AML-193 (cell line): ENCODE measurements at places on chromosomes 1 and 21.

- DNase-seq: no peak
Observed at GRCh38 chr1:117802531-117803257, 126.7 kb downstream of the GDAP2 start.

DNA sequence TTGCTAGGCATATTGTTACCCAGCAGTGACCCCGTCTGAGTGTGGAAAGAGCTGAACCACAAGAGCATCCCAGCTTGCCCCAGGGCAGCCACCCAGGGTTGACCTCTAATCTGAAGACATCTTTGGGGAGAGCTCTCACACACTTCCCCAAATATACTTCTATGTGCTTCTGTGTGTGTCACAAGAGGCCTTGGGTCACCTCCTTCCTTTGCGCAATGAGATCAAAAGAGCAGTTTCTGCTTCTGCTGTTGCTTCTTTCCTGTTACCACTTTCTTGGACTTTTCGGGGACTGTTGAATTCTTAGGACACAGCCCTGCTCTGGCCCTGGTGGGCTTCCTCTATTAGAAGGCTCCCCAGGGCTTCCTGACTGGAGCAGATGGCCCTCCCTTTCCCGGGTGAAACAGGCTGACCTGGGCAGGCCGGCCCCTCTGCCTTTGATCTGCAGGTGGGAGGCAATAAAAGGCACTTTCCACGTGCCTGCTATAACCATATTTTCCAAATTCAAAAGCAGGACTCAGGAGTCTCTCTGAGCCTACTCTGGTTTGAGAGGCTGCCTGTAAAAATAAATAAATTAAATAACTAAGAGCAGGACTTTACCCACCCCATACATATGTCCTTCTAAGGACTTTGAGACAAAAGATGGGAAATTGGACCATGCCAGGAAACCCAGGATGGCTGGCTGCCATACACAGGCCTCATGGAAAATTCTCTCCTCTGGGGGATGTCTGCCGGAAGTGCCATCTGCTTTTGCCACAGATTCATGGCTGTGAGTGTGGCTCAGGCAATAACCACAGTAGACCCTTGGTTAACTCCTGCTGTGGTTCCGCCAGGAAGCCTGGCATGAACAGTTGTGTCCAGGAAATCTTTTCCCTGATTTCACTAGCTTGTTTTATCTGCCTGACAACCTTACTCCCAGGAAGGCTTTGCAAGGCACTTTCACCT lies 28.3 kb upstream of the RCSD1 start:
- peak; percentile 99 for DNase-seq

DNA sequence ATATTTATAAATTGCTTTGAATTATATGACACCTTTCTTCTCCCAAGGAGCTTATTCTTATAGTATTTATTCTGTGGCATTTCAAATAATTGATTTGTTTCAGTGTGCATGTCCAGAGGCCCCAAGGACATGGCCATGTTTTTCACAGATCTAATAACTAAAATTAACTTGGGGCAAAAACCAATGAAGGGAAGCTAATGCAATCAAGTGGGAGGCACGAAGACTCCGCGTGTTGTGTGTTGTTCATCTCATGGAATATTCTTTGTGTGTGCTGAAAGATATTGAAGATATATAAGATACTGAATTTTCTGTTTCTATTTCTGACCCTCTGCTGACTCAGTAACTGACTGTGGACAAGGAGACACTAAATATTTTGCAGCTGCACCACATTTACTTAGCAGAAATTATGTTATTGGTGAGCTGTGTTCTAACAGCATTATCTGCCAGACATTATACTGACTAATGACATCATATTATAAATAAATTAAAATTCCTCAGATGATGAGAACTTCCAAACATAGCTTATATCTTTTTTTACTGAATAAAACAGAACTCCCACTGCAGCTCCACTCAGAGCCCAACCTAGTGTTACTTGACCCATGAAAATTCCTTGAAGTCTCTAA lies 519.3 kb upstream of the CXADR start:
- no peak for DNase-seq

GRCh38 chr21:16124378-16125138 lies 394.8 kb downstream of the USP25 start:
- DNase-seq: no peak

GRCh38 chr1:9634582-9634981 lies 16.9 kb upstream of the PIK3CD start:
- DNase-seq: no peak

- DNase-seq: no peak
Observed at GRCh38 chr1:155305881-155306391, 2.7 kb upstream of the FDPS start.

- no peak for DNase-seq
Observed at GRCh38 chr1:245788269-245788668, 633.5 kb downstream of the KIF26B start.

DNA sequence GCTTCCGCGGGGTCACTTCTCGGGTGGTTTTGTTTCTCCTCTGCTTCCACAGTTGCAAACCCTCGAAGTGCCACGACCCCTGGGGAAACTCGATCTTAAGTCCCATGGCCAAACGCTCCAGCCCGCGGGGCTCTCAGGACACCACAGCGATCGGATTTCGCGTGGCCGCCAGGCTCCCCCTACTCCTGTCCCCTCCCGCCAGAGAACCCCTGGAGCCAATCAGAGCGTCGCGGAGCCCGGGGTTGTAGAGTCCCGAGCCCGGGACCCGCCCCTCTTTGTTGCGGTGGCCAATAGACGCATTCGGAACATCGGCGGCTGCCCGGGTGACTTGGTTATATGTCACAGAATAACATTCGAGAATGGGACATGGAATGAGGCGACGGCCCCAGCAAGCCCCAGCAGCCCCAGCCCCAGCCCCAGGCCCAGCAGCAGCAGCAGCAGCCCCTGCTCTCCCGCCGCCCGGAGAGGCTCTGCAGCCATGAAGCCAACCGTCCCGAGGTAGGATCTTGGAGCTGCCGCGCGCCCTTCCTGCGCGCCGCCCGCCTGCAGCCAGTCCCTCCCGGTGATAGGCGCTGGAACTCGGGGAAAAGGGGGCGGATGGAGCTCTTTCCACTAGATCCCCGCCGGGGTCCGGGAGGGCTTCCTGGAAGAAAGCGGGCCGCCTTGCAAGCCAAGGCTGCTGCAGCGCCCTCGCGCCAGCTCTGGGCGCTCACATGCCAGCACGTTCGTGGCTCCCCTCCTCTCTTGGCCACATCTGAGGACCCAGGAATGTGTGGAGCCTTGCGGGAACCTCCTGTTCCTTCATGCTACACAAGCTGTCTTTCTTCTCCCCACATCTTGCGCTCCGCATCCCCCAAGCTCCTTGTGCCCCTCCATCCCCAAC lies at the start of gene VASH2:
Gene VASH2, plus strand, starts transcription at position 299 of the 883 bp plus-strand sequence. CDS start 1,002 bp downstream, outside the sequence.
- DNase-seq: peak; percentile 23
